Dermis microvascular lymphatic vessel endothelial cell (primary cell): ENCODE measurements at places on chromosomes 1 and 21.

- no peak for DNase-seq
Measured at GRCh38 chr1:198326232-198326631, 169.4 kb downstream of the NEK7 start.

- no peak for DNase-seq
Measured at GRCh38 chr1:103353391-103353790, 172.1 kb upstream of the RNPC3 start.

DNA sequence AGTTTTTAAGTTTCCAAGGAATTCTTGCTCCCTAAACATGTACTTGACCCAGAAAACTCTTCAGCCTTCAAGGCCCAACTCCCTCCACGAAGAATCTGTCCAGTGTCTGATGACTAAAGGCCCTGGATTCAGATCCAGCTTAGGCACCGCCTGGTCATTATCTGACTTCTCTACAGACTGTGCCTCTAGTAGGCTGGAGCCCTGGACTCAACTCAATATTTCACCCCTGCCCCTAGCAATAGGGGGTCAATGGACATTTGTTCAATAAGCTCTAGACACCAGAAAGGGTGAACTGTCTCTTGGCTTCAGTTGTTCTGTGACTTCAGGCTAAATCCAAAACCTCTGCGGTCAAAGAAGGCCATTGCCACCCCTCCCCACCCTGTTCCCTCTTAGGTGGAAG lies 34.5 kb downstream of the NUAK2 start:
- DNase-seq = no peak

- no peak for DNase-seq
Measured at GRCh38 chr21:37202221-37203110, 64.7 kb downstream of the VPS26C start.

DNA sequence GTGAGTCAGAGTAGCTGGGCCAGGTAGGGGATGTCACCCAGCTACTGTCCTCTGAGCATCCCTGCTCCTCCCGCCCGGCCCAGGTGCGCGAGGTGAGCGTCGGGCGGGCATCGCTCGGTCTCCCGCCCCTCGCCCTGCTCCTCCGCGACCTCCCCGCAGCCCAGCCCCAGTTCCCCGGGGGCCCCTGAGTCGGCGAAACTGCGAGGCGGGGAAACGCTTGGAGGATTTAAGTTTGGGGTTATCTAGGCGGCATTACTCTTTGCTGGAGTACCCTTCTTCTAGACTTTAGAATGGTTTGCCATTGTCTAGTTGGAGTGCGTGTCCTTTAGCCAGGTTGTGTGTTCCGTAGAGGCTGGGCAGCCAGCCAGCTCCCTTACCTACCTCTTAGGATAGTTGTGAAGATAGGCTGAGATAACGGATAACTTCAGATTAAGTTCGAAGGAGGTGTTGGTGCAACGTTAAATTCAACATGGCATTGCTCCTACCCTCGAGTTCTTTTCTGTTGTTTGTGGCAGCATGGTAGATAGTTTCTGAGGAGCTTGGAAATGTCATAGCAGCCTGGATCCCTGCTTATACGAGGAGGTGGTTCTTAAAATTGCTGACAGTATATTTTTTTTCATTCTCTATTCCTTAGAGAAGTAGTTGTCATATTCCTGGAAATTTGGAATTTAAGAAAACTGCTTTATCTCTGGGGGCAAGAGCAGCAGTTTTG lies 697 bp downstream of the AGO3 start:
- peak; percentile 17 for DNase-seq

DNA sequence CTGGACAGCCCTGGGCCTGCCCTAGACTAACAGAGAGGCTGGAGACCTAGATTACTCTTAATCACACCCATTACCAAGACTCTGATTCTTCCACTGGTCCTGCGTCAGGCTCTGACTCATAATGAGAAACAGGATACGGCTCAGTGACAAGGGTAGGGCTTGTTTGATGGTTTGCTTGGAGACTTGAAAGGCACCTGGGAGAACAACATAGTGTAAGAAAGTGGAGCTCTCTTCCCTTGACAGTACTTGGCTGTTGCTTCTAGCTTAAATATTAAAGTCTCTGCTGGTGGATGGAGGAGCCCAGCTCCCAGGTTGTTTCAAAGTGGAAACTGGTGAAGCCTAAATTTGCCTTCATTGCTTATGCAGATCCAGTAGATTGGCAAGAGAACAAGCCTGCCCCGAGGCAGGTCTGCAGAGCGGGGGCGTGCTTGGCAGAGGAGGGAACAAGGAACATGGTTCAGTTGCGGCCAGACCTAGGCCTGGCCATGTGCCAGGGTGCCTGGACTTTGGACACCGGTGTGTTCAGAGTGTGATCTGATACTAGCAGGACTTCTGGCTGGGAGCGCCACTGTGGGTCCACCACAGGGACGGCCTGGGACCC lies 480.6 kb downstream of the CAMTA1 start:
- DNase-seq = no peak

DNA sequence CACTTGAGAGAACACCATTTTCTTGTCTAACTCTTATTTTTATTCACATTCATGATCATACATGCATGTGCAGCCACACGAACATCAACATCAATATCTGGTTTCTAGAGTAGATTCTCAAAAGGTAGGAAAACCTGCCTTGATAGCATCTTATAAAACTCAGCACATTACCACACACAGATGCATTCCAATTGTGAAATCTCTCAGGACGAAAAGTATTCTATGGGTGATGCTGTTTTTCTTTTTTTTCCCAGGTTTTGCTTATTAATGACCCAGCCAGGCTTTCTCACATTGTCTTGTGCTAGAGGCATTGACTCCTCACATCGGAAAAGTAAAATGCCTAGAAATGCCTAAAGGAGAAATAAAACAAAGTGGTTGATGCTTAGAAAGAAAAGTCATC lies 562.8 kb downstream of the KIF26B start:
- DNase-seq = no peak

- no peak for DNase-seq
Measured at GRCh38 chr1:119079881-119080280, 60.6 kb downstream of the WARS2 start.

DNA sequence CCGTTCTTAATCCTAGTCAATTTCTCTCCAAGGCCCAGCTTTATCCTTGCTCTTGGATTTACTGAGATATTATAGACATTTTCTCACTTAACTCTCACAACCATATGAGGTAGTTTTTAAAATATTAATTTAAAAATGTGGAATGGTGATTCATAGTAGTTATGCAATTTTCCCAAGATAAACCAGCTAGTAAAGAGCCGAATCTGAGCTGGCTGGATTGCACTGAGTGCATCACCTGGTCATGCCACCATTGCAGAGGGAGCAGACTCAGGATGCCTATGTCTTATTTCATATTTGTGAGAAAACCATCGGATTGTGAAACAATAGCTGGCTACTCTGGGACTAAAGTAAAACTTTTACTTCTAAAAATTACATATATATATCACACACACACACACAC lies 494.0 kb downstream of the KCNT2 start:
- no peak for DNase-seq

DNA sequence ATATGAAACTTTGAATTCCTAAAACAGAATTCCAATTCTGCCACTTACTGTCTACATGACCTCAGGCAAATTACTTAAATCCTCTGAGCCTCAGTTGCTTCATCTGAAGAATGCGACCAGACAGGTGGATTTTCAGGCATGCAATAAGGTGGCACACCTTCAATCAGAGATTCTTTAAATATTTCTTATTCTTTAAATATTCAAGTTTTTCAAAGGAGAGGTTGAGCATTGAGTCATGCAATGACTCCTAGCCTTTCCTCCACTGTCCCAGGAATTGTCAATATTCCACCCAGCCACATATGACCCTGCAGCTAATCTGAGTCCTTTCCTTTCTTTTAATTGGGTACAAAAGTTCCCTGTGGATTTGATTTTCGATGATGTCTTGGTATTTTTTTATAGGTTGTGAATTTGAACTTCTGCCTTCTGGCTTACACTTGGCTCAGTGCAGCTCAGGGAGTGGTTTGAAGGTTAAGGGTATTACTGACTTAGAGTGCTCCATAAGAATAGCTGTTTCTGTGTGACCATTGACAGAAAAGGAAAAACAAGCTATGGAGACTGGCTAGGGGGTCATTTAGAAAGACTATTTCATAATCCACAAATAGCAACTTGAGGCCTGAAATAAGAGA lies 52.2 kb upstream of the PRDX6 start:
- no peak for DNase-seq

- DNase-seq = no peak
Measured at GRCh38 chr1:236673289-236673919, 12.9 kb upstream of the ACTN2 start.

- DNase-seq = peak; percentile 56
Measured at GRCh38 chr1:77825131-77825709, 45.8 kb downstream of the MIGA1 start.

GRCh38 chr1:2374252-2375155 lies 16.9 kb downstream of the MORN1 start:
- no peak for DNase-seq

- DNase-seq = no peak
Measured at GRCh38 chr1:69688193-69688592, 120.5 kb downstream of the LRRC7 start.

DNA sequence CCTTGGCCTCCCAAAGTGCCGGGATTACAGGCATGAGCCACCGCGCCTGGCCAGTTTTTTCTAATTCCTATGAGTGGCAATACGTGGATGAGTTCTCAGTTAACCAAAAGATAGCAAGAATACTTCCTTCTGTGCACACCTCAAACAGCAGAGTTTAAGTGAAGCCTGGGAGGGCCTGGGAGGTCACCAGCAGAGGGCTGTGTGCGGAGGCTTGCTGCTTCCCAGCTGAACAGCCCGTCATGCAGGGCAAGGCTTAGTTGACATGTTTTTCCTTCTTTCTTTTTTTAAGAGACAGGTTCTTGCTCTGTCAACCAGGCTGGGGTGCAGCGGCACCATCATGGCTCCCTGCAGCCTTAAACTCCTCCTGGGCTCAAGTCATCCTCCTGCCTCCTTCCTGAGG lies 17.8 kb downstream of the GNG4 start:
- no peak for DNase-seq

GRCh38 chr1:107142140-107142542 lies 1.3 kb downstream of the NTNG1 start:
- peak; percentile 46 for DNase-seq

- no peak for DNase-seq
Measured at GRCh38 chr1:38039331-38040088, 7.1 kb downstream of the POU3F1 start.

GRCh38 chr1:228755800-228756199 lies 20.5 kb downstream of the RHOU start:
- no peak for DNase-seq

- DNase-seq = no peak
Measured at GRCh38 chr21:36080386-36080785, 10.6 kb downstream of the CBR1 start.

DNA sequence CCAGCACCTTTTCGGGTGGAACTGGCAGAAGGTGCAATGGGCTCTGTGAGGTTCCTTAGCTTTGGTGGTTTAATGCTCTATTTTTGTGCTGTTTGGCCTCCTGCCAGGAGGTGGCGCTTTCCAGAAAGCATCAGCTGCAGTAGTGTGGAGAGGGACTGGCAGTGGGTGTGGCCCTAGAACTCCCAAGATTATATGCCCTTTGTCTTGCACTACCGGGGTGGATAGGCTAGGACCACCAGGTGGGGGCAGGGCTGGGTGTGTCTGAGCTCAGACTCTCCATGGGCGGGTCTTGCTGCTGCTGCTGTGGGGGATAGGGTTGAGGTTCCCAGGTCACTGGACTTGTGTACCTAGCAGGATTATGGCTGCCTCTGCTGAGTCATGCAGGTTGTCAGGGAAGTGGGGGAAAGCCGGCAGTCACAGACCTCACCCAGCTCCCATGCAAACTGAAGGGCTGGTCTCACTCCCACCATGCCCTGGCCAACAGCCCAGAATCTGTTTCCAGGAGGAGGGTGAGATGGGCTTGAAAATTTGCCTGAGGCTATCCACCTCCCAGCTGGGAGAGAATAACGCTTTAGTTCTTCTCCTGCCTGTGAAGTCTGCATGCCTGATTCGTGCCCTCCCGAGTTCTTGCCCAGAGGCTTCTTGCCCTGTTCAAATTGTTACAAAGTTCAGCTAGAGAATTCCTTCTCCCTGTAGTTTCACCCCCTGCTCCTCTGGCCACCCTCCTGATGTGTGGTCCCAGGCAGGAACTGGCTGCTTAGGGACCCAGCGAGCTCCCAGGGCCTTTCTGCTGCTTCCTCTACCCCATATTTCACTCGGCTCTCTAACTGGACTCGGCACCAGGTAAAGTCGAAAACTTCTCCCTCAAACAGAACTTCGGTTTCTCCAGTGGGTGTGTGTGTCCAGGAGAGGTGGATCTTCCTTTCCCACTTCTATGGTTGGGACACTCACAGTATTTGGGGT lies 76.5 kb upstream of the BTG3 start:
- no peak for DNase-seq

- no peak for DNase-seq
Measured at GRCh38 chr1:74486036-74486435, 26.4 kb downstream of the LRRC53 start.

- no peak for DNase-seq
Measured at GRCh38 chr1:36085686-36086526, 2.0 kb downstream of the TEKT2 start.

DNA sequence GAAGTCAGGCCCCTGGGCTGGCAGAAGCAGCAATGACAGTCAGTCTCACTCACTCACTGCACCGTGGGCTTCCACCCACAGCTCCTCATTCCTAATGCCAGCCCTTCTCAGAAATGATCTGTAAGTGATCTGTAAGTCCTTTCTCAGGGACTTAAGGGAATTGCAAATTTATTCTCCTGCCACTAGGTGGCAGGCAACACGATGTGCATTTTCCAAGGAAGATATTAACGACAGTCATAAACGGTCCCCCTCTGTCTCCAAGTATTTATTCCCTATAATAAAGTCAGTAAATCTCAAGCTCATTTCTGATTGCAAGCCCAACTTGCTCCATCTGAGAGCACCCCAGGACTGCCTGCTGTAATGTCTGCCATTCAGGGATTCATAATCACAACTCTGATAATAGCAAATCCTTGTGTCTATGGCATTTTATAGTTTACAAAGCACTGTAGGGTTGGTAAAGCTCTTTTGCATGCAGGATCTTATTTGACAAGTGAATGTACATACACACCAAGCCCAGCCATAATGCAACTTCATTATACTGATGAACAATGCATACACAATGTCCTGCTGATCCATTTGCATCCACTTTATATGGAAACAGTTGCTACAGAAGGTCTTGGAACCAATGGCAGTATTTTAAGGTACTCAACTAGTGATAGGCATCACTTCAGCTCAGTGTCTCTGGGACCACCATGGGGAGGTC lies 380.5 kb upstream of the CAMK1G start:
- peak; percentile 52 for DNase-seq

GRCh38 chr21:29581393-29581792 lies 282.7 kb downstream of the BACH1 start:
- DNase-seq = no peak

DNA sequence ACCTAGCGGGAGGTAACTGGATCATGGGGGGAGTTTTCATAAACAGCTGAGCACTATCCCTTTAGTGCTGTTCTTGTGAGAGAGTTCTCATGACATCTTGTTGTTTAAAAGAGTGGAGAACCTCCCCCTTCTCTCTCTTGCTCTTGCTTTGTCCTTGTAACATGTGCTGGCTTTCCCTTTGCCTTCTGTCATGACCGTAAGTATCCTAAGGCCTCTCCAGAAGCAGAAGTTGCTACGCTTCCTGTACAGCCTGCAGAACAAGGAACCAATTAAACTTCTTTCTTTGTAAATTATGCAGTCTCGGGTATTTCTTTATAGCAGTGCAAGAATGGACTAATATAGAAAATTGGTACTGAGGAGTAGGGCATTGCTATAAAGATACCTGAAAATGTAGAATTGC lies 515.6 kb downstream of the NEGR1 start:
- no peak for DNase-seq
